ENCODE measurements at places on chromosomes 4 and X. TPM values are rescaled to one million over a fixed set of nuclear protein-coding genes. Genes with fewer than 3 reads are reported as not detected.

MAGEA9B gene
- 0.12 TPM for total RNA-seq

CXorf49 gene
- total RNA-seq = not detected

LRRC66 gene
- 0.12 TPM for total RNA-seq

- DNase-seq = no peak
Measured at GRCh38 chr4:52704661-52705060, 45.6 kb upstream of the USP46 start.

GRCh38 chrX:67480789-67481188, 63.0 kb upstream of the AR start:
- DNase-seq = no peak

DNA sequence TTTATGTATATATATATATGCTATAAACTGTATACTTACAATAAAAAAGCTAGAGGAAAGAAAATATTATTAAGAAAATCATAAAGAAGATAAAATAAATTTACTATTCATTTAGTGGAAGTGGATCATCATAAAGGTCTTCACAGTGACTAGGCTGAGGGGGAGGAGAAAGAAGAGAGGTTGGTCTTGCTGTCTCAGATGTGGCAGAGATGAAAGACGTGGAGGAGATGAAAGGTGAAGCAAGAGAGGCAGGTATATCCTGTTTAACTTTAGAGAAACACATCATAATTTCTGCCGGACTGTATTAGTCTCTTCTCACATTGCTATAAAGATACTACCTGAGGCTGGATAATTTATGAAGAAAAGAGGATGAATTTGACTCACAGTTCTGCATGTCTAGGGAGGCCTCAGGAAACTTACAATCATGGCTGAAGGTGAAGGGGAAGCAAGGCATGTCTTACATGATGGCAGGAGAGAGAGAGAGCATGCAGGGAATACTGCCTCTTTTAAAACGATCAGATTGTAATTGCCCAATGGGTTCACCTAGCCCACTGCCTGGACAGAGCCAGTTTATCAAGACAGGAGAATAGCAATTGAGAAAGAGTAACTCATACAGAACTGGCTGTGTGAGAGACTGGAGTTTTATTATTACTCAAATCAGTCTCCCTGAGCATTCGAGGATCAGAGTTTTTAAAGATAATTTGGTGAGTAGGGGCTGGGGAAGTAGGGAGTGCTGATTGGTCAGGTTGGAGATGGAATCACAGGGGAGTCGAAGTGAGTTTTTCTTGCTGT, 22.1 kb upstream of the RRAGB start:
- no peak for DNase-seq

- no peak for DNase-seq
Measured at GRCh38 chrX:35625714-35626113, 172.4 kb upstream of the MAGEB16 start.

DNA sequence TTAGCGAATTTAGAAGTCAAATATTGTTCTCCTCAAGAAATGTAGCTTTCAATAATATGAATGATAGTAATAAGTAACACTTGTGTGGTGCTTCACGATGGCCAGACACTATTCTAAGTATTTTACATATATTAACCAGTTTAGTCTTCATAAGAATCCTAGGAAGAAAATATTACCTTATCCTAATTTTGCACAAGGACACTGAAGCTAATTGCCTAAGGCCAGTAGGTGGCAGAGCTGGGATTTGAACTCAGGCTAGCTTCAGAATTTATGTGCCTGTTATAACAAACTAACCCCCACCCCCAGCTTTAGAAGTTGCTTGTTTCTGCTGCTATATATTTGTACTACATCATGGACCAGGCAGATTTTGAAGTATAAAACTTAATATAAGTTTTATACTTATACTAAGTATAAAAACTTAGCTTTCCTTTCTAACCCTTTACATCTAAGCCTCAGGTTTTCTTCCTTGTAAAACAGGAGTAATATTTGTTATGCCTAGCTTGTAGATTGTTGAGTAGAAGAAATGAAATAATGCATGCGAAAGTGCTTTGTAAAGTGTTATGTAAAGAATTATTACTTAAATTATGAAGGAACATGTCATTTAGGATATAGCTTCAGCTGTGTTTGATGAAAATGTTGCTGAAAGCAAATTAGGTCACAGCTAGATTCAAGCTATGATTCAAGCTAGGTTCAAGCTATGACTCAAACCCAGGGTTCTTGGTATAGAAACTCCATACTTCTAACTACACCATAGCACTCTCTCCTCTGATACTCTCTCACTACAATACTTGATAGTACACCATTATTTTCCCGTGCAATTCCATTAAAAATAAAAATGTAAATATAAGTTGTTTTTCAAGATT, 4.2 kb upstream of the CDS1 start:
- DNase-seq = peak; percentile 25

GRCh38 chrX:147550217-147550616, 361.5 kb upstream of the FMR1 start:
- peak; percentile 12 for DNase-seq

DNA sequence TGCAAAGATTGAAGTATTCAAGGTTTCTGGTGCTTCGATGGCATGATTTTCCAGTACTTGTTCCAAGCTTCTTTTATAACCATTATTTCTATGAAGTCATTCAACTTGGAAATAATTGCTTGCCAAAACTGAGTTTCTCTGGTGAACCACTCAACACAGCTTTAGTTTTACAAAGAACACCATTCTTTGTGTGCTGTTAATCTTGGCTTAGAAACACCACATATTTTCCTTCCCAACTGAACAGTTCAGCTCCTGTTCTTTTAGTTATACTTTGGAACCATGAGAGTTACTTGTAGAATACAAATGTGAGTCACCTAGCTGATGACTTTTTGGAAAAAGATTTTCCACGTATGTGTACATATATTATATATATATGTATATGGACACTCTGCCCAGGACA, 32.7 kb downstream of the TMEM47 start:
- DNase-seq = no peak

DNA sequence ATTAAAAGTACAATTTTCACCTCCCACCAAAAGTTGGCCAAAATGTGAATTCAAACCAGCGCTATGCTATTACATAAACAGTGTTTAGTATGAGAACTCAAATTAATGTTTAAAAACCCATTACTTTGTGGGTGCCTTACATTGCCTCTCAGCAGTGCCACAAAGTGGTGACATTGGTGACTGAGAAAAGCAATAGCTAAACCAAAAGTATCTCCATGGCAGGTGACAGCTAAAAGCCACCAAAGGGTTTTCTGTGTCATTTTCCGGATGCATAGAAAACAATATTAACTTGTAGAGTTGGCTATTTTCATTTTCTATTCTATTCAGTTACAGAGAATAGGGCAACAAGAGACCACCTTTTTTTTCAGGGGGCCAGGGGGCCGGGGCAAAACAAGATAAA, 261.2 kb downstream of the MAPK10 start:
- DNase-seq = no peak

- no peak for DNase-seq
Measured at GRCh38 chr4:1111259-1111809, 2.0 kb downstream of the RNF212 start.
